ENCODE measurements at places on chromosomes 5 and 9. TPM values are rescaled to one million over a fixed set of nuclear protein-coding genes. Genes with fewer than 3 reads are reported as not detected.

GRCh38 chr5:112062181-112062580, 305.2 kb upstream of the NREP start:
- no peak for DNase-seq

DNA sequence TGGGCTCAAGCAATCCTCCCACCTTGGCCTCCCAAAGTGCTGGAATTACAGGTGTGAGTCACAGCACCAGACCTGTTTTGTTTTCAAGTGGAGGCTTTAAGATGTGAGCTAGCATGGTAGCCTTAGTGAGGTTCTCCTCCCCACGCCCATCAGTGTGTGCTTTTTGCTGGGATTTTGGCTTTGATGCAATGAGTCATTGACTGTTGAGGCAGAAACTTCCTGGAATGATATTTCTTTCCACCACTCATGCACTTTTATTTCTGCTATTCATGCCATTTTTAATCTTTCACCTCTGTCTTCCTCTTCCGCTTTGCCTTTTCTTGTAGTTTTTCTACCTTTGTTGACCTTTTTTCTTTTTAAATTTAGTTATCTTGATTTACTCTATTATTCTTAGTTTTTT, 4.2 kb upstream of the NFIL3 start:
- no peak for DNase-seq

DNA sequence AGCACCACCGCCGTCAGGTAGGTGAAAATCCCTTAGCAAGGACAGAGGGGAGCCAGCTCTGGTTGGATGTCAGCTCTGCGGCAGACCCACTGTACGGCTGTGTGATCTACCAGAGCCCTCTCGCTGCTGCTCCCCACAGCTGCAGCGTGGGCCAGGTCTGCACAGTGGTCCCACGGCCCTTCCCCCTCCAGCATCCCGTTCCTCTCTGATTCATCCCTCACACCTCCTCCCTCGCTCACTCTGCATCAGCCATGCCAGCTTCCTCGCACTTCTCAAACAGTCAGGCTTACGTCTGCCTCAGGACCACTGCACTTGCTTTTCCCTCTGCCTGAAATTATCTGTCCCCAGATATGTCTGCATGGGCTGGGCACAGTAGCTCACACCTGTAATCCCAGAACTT, 26.6 kb upstream of the CFAP157 start:
- no peak for DNase-seq

- no peak for DNase-seq
Measured at GRCh38 chr5:87722286-87722685, 309.6 kb upstream of the CCNH start.

DNA sequence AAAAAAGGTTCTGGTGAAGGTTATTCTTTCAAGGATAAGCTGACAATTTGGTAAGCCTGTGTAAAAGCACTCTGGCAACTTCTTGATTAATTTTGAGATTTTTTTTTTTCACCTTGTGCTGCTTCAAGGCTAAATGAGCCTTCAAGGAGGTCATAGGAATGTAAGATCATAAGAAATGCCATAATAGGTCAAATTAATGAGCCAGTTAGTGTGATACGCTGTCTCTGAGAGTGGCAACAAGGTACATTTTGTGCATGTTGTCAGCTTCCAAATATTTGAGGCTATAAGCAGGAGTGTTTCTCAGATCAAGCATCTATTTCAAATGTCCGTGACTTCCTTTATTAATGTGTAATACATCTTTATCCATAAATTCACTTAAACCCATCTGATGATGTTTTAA, 72.3 kb upstream of the CDH6 start:
- no peak for DNase-seq

DNA sequence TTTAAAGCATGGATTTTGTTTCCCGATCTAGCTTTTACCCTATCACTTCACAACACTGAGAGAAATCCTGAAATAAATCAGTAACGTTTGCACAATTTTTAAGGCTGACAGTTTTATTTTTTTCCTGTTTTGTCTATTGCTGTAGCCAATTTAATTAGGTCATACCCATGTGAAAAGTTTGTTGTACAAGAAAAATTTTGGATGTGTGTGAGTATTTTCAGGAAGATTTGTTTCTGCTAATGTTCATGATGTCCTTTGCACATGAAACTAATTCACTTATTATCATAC, 237.8 kb downstream of the ARRDC3 start:
- DNase-seq = no peak

GRCh38 chr5:134462761-134463160, 51.1 kb upstream of the CDKN2AIPNL start:
- no peak for DNase-seq

- no peak for DNase-seq
Measured at GRCh38 chr5:111953351-111954127, 196.5 kb upstream of the NREP start.

DNA sequence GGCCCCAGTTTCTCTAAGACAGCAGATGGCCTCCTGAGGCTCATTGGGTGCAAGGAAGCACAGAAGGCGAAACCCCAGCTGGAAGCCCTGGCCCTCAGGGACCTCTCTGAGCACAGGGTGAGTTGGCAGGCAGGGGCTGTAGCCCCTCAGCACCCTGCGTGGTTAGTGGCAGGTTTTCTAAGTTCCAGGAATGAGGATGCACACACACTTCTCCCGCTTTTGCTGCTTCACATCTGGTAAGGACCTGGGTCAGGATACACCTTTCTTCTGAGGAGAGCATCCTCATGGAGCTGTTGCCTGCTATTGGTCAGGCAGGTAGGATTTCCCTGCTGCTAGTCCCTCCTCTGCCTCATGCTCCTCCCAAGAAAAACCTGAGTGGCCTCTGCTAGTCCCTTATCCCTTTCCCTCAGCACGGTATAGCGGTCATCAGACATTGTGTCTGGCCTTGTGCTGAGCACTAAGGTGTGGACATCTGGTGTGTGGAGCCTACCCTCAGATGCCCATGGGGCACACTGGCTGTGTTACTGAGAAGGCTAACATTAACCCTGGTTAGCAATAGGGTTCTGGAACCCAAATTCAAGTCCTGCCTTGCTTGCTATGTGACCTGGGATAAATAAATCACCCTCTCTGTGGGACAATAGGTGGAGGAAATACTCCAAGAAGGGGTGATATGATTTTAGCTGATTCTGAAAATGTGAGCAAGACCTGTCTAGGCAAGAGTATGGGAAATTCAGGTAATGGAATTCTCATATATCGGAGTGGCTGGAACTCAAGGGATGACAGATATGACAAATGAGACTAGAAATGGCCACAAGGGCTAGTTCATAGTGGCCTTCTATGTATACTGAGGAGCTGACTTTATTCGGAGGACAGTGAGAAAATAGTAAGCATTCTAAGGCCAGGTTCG, 1.6 kb downstream of the SLC22A4 start:
- no peak for DNase-seq

GRCh38 chr9:95570150-95570549, 53.4 kb upstream of the PTCH1 start:
- no peak for DNase-seq

The CAMK4 gene
- 357 TPM for total RNA-seq

The GABRA6 gene
- total RNA-seq = not detected

Data from naive thymus-derived CD4-positive, alpha-beta T cell (primary cell).